H1 (cell line): ENCODE measurements at places on chromosomes 4 and X. TPM values are rescaled to one million over a fixed set of nuclear protein-coding genes. Genes with fewer than 3 reads are reported as not detected.
A peak's percentile ranks its signal among the peaks of the same experiment; 100 is the strongest.

SSX1 gene
- total RNA-seq = not detected in 2 replicates

PTPN13 gene
- 54.3 and 57.9 TPM in 2 replicates for total RNA-seq

- DNase-seq = no peak
- H3K4me1 ChIP-seq = no peaks in the 10 kb centered on the region
- H3K27me3 ChIP-seq = no peaks in the 10 kb centered on the region
- no peak overlapping the region for H3K27ac ChIP-seq
- H3K36me3 ChIP-seq = peaks cover 8% of the 10 kb centered on the region; the same call in 1 of the 2 replicates
Measured at GRCh38 chrX:100819534-100819836, 706 bp upstream of the CSTF2 start.

GRCh38 chr4:41146716-41147506, 67.4 kb downstream of the APBB2 start:
- peaks cover 11% of the 10 kb centered on the region; the same call in 1 of the 2 replicates for H3K4me1 ChIP-seq
- H3K36me3 ChIP-seq = no peaks in the 10 kb centered on the region; the same call in 1 of the 2 replicates

DNA sequence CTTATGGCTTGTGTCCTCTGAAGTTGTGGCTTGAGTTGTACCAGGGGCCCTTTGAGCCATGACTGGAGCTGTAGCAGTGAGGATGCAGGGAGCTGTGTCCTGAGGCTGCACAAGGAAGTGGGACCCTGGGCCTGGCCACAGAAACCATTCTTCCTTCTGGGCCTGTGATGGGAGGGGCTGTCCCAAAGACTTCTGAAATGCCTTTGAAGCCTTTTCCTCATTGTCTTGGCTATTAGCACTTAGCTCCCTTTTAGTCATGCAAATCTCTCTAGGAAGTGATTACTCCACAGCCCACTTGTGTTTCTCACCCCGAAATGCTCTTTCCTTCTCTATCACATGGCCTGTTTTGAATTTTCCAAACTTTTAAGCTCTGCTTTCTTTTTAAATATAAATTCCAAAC, 92.4 kb downstream of the FHDC1 start:
- DNase-seq = no peak
- no peak overlapping the region for H3K4me3 ChIP-seq
- no peaks in the 10 kb centered on the region for H3K4me1 ChIP-seq
- no peak overlapping the region for H3K27ac ChIP-seq
- H3K27me3 ChIP-seq = no peaks in the 10 kb centered on the region

DNA sequence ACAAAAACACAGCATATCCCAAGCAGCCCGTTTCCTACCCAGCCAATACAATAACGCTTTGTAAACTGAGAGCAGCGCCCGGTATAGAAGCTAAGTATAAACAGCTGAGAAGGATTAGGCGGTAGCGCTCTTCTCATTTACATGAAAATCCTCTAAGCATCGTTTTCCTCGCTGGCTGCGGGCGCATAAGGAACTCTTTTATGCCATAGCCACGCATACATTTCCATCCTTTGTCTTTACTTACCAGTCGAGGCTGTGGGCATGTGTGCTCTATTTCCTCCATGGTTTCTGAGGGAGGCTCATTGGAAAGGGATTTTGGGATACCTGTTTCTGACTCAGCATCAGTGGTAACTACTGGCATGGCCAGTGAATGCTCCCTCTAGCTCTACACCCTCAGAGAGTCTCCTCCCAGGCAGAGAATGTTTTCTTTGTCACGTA, 383 bp downstream of the PCYT1B start:
- no peaks in the 10 kb centered on the region for H3K27me3 ChIP-seq
- H3K36me3 ChIP-seq = no peaks in the 10 kb centered on the region
- peaks cover 5% of the 10 kb centered on the region for H3K4me1 ChIP-seq
- peak overlapping the region; percentile 95 for H3K27ac ChIP-seq
- peak; percentile 2 for DNase-seq

DNA sequence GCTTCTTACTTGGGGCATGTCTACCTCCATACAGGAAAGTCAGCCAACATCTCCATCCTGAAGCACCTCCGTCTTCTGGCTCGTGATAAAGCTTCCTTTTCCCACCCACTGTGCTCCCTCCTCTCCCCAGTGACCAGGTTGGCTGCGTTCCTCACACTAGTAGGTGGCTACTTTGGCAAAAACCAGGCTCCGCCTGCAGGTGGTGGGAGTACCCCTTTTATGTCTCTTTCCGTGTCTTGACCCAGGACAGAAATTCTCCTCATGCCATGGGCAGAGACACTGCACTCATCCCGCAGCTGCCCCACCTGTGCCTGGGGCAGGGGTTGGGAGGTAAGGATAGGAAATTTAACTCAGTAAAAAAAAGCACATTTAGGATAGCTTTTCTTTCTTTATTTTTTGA, 50.9 kb downstream of the ENPP6 start:
- no peaks in the 10 kb centered on the region; the same call in 1 of the 2 replicates for H3K27me3 ChIP-seq
- no peaks in the 10 kb centered on the region for H3K36me3 ChIP-seq
- H3K4me1 ChIP-seq = peaks cover 17% of the 10 kb centered on the region
- no peak overlapping the region for H3K27ac ChIP-seq
- DNase-seq = no peak
